ENCODE measurements at places on chromosomes 16 and 17. TPM values are rescaled to one million over a fixed set of nuclear protein-coding genes. Genes with fewer than 3 reads are reported as not detected.

GRCh38 chr17:16383216-16383615 lies 2.3 kb downstream of the UBB start:
- no peak overlapping the region for H3K4me3 ChIP-seq
- DNase-seq = no peak
- H3K36me3 ChIP-seq = peaks cover 18% of the 10 kb centered on the region
- H3K4me1 ChIP-seq = peaks cover 43% of the 10 kb centered on the region
- no peak overlapping the region for H3K27ac ChIP-seq

DNA sequence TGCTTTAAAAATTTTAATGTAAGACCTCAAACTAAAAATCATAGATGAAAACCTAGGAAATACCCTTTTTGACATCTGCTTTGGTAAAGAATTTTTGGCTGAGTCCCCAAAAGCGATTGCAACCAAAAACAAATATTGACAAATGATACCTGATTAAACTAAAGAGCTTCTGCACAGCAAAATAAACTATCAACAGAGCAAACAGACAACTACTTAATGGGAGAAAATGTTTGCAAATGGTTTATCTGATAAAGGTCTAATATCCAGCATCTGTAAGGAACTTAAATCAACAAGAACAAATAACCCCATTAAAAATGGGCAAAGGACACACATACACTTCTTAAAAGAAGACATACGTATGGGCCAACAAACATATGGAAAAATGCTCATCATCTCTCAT lies 242.5 kb downstream of the BCAS3 start:
- no peak overlapping the region for H3K4me3 ChIP-seq
- H3K4me1 ChIP-seq = no peaks in the 10 kb centered on the region
- no peak overlapping the region for H3K27ac ChIP-seq
- no peaks in the 10 kb centered on the region for H3K27me3 ChIP-seq

DNA sequence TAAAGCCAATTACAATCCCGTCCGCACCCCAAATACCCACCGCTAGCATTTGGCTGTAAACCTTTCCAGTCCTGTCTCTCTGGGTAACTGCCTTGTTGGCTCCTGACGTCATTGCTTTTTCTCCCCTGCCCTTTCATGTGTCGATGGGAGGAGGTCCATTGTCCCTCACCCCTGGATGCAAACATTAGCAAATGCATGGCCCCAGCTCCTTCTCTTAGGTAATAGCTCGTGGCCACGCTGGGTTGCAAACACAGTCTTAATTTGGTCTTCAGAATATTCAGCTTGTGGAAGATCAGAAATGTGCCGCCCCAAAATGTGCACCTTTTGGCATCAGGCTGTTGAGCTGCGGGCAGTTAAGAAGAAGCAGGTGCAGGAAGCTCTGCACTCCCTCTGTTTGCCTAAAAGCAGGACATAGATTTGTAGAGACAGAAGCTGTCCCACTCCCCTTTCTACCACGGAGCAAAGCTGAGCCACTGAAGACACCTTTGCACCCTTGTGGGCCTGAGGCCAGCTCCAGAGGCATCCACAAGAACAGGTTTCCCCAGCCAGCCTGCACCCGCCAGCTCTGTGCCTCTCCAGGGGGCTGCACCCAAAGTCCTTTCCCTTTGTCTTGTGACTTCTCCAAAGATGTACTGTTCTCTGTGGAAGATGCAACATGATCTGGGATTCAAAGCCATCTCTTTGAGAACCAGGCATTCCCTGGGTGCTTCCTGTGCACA lies 127.3 kb downstream of the MGAT5B start:
- no peaks in the 10 kb centered on the region for H3K36me3 ChIP-seq
- H3K27ac ChIP-seq = no peak overlapping the region

- H3K36me3 ChIP-seq = no peaks in the 10 kb centered on the region
- DNase-seq = no peak
- peaks cover 9% of the 10 kb centered on the region for H3K4me1 ChIP-seq
- H3K27me3 ChIP-seq = no peaks in the 10 kb centered on the region
- H3K27ac ChIP-seq = no peak overlapping the region
These were observed 52.6 kb downstream of the PRKCA start for GRCh38 chr17:66354981-66355380.

DNA sequence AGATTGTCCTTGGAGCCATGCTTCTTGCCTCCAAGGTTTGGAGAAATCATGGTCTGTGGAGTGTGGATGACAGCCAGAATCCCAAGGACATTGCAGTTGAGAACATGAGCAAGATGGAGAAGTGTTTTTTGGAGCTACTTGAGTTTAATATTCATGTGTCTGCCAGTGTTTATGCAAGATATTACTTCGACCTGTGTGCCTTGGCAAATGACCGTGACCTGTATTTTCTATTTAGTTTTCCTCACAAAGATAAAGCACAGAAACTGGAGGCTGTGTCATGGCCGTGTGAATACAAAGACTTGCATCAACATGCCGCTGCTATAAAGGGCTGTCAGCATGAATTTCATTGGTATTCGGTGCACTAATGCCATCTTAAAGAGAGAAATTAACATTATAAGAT lies 9.0 kb downstream of the GGA2 start:
- no peak overlapping the region for H3K27ac ChIP-seq
- no peak for DNase-seq

TBC1D3E gene
- total RNA-seq = not detected

ITGAD gene
- total RNA-seq = not detected

Data from upper lobe of left lung (tissue), 6 donors.